CD4-positive, alpha-beta T cell treated with Interleukin-2 at 100 ng/mL for 4 hours (primary cell): ENCODE measurements at places on chromosomes 1 and 21.

- DNase-seq: peak; percentile 65
Observed at GRCh38 chr1:5514527-5515183, 477.6 kb downstream of the NPHP4 start.

DNA sequence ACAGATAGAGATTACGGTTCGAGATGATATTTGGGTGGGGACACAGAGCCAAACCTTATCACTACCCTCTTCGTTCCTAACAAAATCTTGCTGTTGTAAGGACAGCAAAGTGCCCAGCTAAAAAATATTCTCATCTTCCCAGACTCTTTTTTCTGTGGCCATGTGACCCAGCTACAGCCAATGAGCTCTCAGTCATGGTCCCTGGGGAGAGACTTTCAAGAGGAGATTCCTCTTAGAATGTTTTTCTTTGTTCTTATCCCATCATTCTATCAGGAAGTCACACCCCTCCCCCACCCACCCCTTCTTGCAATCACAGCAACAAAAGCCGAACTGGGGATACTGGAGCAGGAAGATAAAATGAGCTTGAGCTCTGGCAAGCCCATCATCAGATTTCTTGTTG lies 247.1 kb downstream of the CHRM3 start:
- DNase-seq: no peak

DNA sequence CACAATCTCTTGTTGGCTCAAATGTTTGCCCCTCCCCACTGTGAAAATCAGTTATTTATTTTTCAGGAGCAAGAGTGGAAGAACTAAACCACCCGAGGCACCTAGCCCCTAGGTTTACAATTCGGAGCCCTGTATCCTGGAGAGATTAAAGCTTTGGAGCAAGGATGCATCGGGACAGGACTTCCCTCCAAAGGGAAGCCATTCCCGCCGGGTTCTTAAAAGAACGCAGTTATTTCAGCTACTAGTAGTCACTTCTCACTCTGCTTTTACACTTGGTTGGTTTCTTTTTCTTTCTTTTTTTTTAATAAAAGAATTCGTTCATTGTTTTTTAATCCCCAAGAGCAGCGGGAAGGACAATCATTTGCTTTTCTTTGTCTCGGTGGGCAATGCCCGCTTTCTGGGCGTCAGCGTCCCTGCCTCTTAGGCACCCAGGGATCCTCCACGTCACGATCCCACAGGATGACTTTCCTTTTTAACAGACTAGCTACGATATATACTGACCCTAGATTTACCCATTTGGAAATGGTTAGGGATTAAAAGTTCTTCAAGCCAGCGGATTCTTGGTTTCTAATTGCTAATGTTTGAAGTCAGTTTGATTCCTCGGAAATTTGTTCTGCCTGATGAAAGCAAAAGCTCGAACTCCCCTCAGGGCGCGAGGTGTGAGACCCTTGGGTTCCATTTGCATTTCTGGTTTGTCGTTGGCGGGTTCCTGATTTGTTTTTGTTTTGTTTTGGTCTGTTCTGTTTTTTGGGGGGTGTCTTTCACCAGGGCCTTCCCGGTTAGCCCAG lies 9.0 kb downstream of the TBX15 start:
- DNase-seq: no peak

GRCh38 chr1:53319296-53320101 lies 8.4 kb downstream of the LRP8 start:
- no peak for DNase-seq

GRCh38 chr1:101902199-101902598 lies 94.5 kb downstream of the OLFM3 start:
- no peak for DNase-seq

GRCh38 chr1:25450891-25451290 lies 20.2 kb downstream of the MACO1 start:
- DNase-seq: no peak

DNA sequence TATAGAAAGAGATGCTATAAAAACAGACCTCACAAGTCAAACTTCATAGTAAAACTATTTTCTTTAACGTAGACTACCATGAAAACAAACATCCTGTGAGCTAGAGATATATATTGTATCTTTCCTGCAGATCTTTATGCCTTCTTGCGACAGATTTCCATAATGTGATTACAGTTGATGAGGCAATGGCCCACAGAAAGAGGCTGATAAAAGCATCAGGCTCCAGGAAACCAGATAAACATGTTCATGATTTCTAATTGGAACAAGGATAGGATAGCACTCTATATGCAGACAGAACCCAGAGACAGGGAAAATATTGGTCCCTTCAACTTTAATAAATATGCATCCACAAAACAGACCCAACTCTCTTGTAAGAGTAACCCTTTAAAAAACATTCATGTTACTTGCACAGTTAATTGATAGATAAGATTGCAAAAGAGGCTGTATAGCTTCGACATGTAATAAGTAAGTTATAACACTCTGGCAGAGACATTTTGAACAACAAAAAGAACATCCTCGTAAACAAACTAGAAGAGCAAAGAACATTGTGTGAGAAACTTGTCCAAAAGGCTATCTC lies 329.4 kb downstream of the AGBL4 start:
- no peak for DNase-seq

- no peak for DNase-seq
Observed at GRCh38 chr21:33967086-33967571, 51.5 kb upstream of the ATP5PO start.

GRCh38 chr1:242826701-242827336 lies 302.3 kb upstream of the PLD5 start:
- no peak for DNase-seq

DNA sequence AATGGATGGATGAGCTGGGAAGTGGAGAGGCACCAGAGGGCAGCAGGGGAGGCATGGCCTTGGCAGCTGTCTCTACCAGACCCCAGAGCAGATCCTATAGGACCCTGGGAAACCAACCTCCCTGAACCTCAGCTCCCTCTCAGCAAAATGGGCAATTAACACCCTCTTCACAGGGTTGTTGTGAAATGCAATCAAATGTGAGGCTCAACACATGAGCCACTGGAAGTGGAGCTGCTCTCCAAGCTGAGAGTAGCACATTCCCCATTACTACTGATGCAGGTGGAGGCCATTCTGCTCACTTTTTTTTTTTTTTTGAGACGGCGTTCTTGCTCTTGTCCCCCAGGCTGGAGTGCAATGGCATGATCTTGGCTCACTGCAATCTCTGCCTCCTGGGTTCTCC lies 6.5 kb upstream of the SYNC start:
- DNase-seq: no peak
